ENCODE measurements at places on chromosomes 16 and 17.

DNA sequence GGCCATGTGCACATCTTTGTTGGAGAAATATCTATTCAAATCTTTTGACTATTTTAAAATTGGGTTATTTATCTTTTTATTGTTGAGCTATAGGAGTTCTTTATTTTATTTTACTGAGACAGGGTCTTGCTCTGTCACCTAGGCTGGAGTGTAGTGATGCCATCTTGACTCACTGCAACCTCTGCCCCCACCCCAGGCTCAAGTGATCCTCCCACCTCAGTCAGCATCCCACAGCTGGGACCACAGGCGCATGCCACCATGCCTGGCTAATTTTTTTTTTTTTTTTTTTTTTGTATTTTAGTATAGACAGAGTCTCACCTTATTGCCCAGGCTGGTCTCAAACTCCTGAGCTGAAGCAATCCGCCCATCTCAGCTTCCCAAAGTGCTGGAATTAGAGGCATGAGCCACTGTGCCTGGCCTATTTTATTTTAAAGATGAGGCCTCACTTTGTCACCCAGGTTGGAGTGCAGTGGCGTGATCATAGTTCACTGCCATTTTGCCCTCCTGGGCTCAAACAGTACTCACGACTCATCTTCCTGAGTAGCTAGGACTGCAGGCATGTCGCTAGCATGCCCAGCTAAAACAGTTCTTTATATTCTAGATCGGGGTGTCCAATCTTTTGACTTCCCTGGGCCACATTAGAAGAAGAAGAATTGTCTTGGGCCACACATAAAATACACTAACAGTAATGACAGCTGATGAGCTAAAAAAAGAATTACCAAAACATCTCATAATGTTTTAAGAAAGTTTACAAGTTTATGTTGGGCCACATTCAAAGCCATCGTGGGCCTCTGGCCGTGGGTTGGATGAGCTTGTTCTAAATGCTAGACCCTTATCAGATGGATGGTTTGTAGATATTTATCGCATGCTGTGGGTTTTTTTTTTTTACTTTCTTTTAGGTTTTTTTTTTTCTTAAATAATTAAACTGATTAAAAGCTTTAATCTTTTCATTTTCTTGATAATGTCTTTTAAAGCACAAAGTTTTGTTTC is 13.7 kb downstream of the TENT4B start:
- no peak for DNase-seq

- DNase-seq = no peak
Observed at GRCh38 chr17:70050931-70051330, 24.1 kb upstream of the KCNJ16 start.

- no peak for DNase-seq
Observed at GRCh38 chr17:70034158-70034557, 40.9 kb upstream of the KCNJ16 start.

GRCh38 chr16:7420843-7421242 is 88.2 kb downstream of the RBFOX1 start:
- no peak for DNase-seq

GRCh38 chr17:71631483-71631882 is 489.3 kb upstream of the SOX9 start:
- no peak for DNase-seq

DNA sequence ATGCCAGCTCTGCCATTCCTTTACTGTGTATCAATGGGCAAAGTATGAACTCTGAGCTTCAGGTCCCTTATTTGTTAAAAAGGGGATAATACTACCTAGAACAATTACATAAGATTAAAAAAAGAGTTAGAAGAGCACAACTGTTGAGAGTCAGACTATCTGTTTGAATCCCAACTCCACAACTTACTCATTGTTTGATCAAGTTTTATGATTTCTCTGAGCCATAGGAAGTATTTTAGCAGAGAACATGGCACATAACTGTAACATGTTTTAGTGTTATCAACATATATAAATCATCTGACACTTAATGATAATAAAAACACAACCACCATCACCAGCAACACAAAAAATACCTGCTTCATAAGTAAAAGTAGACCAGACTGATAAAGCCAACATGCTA is 421.3 kb downstream of the ZFHX3 start:
- DNase-seq = no peak

Measured in stimulated activated CD4-positive, alpha-beta T cell treated with anti-CD3 and anti-CD28 coated beads, TNF-alpha, amount 100 ng/mL, for 24 hours (primary cell).